ENCODE measurements at places on chromosomes 4 and X.

DNA sequence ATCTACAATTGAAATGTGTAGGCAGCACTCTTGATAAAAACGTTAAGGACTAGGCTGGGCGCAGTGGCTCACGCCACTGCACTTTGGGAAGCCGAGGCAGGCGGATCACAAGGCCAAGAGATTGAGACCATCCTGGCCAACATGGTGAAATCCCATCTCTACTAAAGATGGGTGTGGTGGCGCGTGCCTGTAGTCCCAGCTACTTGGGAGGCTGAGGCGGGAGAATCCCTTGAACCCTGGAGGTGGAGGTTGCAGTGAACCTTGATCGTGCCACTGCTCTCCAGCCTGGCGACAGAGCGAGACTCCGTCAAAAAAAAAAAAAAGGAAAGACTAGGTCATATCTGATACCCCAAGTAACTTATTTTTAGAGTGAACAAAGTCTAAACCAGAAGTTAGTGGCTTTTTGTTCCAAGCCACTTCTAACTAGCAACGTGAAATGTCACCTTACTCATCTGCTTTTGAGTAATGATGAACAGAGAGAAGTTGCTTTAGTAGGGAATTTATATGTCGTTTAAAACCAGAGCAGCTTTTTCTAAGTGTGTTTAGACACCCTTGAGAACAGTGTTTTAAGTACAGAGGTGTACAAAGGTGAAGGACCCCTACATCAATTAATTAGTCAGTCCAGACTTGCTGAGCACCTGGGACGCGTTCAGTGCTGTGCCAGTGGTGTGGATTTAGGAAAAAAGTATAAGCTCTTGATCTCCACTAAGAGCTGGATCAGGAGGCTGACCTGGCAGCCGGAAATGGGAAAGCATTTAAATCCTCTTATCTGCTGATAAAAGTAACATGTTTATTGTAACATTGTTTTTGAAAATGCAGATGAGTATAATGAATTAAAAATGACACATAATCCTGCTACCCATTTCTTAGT lies 23.5 kb downstream of the SPRY1 start:
- no peak for DNase-seq

- no peak for DNase-seq
Measured at GRCh38 chr4:88398381-88398780, 19.7 kb downstream of the HERC6 start.

- DNase-seq: no peak
Measured at GRCh38 chr4:138226351-138226750, 15.8 kb downstream of the SLC7A11 start.

DNA sequence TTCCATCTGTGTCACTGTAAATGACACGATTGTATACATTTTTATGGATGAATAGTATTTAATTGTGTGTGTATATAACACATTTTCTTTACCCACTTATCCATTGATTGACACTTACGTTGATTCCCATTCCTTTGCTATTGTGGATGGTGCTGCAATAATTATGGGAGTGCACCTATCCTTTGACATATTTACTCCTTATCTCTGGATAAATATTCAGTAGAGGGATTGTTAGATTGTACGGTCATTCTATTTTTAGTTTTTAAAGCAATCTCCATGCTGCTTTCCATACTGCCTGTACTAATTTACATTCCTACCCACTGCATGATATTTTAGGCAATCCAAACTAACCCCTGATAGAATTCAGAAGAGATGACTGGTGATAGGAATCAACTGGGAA lies 980.1 kb downstream of the FSTL5 start:
- no peak for DNase-seq

- DNase-seq: no peak
Measured at GRCh38 chr4:72919464-72919863, 150.1 kb downstream of the COX18 start.
